Stimulated activated CD8-positive, alpha-beta memory T cell treated with anti-CD3 and anti-CD28 coated beads, Interleukin-7, amount 100 ng/mL, for 1 hour (primary cell): ENCODE measurements at places on chromosomes 11 and 22.

DNA sequence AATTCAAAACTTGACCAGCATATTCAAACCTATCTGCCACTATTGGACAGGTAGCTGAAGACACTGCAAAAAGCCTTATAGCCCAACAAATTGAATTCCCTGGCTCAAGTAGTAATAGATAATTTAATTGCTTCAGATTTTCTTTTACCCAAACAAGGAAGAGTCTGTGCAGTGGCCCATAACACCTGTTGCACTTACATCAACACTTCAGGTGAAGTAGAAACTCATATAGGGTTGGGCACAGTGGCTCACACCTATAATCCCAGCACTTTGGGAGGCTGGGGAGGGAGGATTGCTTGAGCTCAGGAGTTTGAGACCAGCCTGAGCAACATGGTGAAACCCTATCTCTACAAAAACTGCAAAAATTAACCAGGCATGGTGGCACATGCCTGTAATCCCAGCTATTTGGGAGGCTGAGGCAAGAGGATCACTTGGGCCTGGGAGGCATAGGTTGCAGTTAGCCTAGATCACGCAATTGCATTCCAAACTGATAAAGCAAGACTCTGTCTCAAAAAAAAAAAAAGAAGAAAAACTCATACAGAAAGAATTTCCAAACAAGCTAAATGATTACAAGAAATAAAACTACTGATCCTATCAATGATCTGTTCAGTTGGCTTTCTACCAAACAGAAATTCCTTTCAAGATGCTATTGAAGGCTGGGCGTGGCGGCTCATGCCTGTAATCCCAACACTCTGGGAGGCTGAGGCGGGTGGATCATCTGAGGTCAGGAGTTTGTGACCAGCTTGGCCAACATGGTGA lies 9.5 kb downstream of the FOLR3 start:
- DNase-seq: no peak

- no peak for DNase-seq
Measured at GRCh38 chr11:48108231-48109045, 108.2 kb upstream of the OR4B1 start.

- DNase-seq: no peak
Measured at GRCh38 chr22:47000888-47001287, 238.4 kb downstream of the TBC1D22A start.

DNA sequence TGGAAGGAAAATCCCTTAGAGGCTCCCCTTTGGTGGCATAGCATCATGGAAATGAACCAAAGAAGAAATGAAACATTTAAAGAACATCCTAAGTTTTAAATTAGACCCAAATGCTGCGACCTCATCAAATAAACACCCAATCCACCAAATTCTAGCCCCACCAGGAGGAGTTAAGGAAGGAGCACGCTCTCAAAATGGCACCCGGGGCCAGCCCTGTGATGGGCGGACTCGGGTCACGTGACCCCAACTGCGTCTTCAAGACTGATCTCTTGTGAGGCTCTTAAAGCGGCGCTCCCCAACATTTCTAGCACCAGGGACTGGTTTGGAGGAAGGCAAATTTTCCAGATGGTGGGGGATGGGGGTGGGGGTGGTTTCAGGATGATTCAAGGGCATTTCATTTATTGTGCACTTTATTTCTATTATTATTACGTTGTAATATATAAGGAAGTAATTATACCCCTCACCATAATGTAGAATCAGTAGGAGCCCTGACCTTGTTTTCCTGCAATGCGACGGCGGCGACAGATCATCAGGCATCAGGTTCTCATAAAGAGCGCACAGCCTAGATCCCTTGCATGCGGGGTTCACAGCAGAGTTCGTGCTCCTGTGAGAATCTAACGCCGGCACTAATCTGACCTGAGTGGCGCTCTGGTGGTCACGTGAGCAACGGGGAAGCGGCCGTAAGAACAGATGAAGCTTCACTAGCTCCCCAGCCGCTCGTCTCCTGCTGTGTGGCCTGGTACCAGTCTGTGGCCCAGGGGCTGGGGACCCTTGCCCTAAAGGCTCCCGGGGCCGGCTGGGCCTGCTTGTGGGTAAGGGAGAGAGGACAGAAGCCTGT lies 90.6 kb upstream of the SLC22A12 start:
- no peak for DNase-seq

DNA sequence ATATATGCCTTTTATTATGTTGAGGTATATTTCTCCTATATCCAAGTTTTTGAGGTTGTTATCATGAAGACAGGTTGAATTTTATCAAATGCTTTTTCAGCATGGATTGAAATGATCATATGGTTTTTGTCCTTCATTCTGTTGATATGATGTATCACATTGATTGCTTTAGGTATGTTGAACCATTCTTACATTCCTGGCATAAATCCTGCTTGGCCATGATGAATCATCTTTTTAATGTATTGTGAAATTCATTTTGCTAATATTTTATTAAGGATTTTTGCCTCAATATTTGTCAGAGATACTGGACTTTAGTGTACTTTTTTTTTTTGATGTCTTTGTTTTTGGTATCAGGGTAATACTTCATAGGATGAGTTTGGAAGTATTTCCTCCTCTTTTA lies 283.8 kb upstream of the C11orf87 start:
- DNase-seq: no peak

GRCh38 chr11:832529-833113 lies at the start of gene CD151:
Gene CD151, plus strand, starts transcription at chr11:832952. Its CDS starts 3,118 bp downstream, at chr11:836070.
- no peak for DNase-seq

GRCh38 chr11:4523666-4524065 lies 21.3 kb upstream of the OR52M1 start:
- no peak for DNase-seq

DNA sequence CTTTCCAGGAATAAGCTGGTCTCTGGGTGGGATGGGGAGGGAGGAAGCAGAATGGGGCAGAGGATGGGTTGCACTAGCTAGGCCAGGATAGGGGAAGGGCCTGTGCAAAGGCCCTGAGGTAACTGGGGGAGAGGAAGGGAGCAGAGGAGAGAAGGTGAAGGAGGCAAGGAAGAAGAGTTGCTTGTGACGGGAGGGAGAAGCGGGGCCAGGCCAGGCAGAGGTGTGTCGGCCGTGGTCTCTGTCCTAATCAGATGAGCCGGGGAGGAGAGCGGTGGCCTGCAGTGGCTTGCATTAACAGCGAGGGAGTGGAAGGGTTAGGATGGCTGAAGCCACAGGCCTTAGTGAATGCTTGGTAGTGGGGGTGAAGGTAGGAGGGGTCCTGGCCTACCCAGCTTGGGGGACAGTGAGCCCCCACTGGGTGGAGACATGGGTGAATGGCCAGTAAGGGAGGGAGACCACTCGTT lies 6.0 kb upstream of the DERL3 start:
- DNase-seq: no peak

GRCh38 chr11:875769-876301 lies 33.2 kb downstream of the TSPAN4 start:
- no peak for DNase-seq

DNA sequence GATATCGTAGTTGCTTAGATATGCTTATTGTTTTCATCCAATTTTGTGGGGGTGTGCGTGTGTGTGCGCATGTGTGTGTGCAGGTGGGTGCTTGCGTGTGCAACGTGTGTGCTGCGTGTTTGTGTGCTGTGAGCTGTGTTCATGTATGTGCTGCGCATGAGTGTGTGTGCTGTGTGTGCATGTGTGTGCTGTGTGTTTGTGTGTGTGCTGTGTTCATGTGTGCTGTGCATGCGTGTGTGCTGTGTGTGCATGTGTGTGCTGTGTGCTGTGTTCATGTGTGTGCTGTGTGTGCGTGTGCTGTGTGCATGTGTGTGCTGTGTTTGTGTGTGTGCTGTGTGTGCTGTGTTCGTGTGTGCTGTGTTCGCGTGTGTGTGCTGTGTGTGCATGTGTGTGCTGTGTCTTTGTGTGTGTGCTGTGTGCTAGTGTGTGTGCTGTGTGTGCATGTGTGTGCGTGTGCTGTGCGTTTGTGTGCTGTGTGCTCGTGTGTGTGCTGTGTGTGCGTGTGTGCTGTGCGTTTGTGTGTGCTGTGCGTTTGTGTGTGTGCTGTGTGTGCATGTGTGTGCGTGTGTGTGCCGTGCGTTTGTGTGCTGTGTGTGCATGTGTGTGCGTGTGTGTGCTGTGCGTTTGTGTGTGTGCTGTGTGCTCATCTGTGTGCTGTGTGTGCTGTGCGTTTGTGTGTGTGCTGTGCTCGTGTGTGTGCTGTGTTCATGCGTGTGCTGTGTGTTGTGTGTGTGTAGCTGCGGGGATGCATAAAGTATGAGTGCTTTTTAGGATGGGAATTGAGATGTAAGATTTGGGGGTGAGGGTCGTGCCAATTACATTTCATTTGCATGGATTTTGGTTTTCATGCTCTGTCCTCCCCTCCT lies 7.6 kb downstream of the IGF2 start:
- no peak for DNase-seq

- no peak for DNase-seq
Measured at GRCh38 chr11:36300650-36301049, 4.6 kb downstream of the PRR5L start.

GRCh38 chr11:67025750-67026149 lies 2.8 kb downstream of the SYT12 start:
- DNase-seq: no peak

- DNase-seq: no peak
Measured at GRCh38 chr11:57604296-57605027, 7.0 kb downstream of the SERPING1 start.

GRCh38 chr22:36776722-36777121 lies 803 bp upstream of the IFT27 start:
- DNase-seq: no peak

- DNase-seq: no peak
Measured at GRCh38 chr11:6350043-6350442, 29.7 kb upstream of the CAVIN3 start.

DNA sequence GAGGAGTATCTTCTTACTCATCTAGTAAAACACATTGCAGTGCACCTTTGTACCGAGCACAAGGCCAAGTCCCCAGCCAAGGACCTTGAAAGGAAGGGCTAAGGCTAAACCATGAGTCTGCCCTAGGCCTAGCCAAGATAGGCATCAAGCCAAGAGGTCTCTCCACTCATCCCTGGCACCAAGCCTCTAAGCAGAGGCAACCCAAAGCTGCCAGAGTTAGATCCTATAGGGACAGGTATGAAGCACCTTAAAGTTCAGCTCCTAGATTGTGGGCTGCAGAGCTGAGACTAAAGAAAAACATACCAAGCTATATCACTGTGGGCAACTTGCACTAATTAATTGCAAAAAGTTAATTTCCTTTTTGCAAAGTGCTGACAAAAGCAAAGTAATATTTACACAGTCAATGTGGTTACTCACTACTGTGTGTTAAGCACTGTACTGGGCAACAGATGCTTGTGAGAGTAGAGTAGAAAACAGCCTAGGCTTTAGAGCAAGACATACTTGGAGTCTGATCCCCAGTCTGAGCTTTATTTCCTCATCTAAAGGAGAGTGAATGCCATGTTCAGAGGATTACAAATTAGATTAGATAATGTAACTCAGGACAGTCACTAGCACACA lies 7.2 kb downstream of the COA4 start:
- no peak for DNase-seq

DNA sequence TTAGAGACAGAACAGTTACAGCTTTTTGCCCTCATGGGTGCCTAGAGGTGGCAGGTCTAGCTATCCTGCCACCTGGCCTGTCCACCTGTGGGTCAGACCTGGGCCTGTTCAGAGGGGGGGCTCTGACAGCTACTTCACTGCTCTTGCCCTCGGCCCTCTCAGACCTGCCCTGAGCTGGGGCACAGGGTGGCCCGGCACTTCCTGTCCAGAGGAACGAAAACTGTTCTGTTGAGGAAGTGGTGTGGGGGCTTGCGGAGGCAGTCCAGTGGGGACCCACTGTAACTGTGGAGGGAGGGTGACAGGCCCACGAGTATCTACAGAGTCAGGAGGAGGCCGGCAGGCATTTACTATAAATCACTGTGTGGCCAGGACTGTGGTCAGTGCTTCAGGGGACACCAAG lies 16.2 kb downstream of the TESMIN start:
- DNase-seq: no peak
